ENCODE measurements at places on chromosomes 3 and 15.
A peak's percentile ranks its signal among the peaks of the same experiment; 100 is the strongest.

DNA sequence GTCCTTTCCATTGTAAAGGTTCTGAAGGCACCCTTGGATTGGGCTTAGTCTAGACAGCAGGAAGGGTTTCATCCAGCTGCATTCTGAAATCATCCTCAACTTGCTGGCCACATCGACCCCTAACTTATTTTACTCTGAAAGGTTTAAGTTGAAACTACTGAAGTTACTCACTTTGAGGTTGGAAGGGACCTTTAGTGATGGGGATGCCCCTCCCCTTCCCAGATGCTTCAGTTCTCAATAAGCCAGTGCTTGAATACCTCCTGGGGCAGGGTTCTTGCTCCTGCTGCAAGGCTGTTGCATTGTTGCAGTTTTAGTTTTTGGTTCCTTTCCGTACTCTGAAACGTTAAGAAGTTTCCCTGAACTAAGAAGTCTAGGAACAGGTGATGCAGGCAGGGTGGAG lies 26.4 kb downstream of the FGD5 start:
- no peak for DNase-seq

DNA sequence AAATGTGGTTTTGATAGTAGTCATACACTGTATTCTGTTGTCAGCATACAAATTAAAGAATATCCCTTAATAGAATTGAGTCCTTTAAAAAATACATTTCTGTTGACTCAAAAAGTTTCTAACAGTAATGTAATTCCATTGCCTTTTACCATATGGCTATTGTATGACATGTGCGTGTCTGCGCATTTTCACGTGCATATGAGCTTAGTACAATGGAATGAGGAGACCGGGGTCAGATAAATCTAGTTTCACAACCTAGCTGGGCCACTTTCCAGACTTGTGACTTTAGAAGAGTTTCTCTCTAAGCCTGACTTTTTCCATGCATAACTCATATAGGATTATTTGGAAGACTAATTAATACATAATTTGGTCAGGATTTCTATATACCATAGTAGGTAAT lies 38.7 kb downstream of the ZBTB38 start:
- no peak for DNase-seq

DNA sequence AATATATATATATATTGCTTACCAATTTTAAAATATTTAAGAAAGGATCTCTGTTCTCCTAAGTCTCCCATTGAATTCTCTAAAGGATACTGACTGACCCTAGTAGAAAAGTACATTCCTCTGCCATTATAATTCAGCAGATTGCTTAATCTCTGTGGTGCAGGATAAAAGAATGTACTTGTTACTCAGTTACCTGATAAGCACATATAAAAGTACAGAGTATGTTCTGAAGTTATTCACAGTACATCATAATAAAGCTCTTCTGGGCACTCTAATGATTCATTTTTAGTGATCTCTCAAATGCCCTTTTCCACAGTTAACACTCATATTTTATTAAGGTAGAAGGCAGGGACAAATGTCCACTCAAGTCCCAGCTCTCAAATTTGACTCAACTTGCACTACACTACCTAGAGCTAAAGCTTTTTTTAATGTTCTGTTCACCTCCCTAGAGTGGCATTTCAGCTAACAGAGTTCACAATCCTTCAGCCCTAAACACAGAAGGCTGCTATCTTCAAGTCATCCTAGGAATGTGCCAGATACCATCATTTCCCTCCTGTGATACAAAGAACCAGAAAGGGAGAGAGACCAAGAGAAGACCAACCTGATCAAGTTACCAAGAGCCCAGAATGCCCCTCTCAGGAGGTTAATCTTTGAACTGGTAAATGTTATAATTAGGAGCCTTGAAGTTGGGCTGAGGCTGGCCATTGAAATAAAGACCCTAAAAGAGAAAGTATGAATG lies 53.3 kb downstream of the MEIS2 start:
- DNase-seq, result no peak

- DNase-seq, result no peak
Observed at GRCh38 chr3:125375950-125376679, 990 bp upstream of the ZNF148 start.

- DNase-seq, result no peak
Observed at GRCh38 chr3:37993067-37993455, 2.5 kb downstream of the VILL start.

- DNase-seq, result no peak
Observed at GRCh38 chr15:82750831-82751180, 41.1 kb upstream of the AP3B2 start.

GRCh38 chr3:174332391-174332790 lies 526.7 kb upstream of the NAALADL2 start:
- no peak for DNase-seq

GRCh38 chr3:194102436-194102835 lies 33.5 kb upstream of the HES1 start:
- DNase-seq, result no peak

DNA sequence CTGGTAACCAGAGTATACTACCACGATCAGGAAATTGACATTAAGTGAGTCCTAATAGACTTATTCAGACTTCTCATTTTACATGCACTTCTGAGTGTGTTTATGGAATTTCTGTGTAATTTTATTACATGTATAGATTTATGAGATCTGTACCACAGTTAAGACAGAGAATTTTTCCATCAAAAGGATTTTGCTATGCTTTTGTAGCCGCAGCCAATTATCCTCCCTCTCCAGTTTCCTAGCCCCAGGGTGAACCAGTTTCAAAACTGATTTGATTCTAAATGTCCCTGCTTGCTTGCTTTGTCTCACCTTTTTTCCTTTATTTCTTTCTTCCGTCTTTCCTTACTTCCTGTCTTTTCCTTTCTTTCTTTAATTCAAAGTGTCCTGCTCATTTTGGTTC lies 661.2 kb upstream of the BCHE start:
- DNase-seq, result no peak

DNA sequence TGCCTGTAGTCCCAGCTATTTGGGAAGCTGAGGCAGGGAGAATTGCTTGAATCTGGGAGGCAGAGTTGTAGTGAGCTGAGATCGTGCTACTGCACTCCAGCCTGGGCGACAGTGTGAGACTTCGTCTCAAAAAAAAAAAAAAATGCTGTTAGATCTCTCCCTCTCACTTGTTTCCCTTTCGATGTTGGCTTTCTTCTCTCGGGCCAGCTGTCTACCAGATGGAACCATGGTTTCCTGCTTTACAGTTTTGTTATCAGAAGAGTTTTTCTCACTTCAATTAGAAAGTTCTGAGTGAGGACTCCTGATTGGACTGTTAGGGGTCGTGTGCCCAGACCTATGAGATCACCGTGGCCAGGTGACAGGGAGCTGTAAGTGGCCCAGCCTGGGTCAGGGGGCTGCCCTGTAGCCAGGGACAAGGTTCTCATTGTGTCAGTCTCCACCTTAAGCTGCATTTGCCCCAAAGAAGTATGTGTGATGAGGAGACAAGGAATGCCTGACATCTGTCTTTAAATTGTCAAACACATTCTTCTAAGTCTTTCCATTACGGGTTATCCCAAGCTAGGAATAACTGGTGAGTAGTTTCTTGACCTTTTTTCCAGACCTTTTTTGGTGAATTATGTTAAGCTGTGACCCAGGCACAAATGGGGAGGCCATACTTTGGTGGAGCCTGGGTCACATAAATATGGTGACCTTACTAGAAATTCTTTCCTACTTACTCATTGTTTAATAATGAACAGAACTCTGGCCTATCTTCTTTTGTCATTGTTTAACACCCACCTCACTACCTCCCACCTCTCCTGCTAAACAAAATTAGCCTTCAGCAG lies 25.2 kb downstream of the SNAPC5 start:
- no peak for DNase-seq

- DNase-seq, result no peak
Observed at GRCh38 chr3:179000144-179000543, 71.5 kb downstream of the ZMAT3 start.

- DNase-seq, result no peak
Observed at GRCh38 chr3:137071104-137071503, 113.3 kb downstream of the IL20RB start.

- DNase-seq, result peak; percentile 72
Observed at GRCh38 chr3:161560008-161560637, 63.5 kb downstream of the OTOL1 start.

- DNase-seq, result no peak
Observed at GRCh38 chr3:184636741-184637316, 75.0 kb downstream of the MAGEF1 start.

DNA sequence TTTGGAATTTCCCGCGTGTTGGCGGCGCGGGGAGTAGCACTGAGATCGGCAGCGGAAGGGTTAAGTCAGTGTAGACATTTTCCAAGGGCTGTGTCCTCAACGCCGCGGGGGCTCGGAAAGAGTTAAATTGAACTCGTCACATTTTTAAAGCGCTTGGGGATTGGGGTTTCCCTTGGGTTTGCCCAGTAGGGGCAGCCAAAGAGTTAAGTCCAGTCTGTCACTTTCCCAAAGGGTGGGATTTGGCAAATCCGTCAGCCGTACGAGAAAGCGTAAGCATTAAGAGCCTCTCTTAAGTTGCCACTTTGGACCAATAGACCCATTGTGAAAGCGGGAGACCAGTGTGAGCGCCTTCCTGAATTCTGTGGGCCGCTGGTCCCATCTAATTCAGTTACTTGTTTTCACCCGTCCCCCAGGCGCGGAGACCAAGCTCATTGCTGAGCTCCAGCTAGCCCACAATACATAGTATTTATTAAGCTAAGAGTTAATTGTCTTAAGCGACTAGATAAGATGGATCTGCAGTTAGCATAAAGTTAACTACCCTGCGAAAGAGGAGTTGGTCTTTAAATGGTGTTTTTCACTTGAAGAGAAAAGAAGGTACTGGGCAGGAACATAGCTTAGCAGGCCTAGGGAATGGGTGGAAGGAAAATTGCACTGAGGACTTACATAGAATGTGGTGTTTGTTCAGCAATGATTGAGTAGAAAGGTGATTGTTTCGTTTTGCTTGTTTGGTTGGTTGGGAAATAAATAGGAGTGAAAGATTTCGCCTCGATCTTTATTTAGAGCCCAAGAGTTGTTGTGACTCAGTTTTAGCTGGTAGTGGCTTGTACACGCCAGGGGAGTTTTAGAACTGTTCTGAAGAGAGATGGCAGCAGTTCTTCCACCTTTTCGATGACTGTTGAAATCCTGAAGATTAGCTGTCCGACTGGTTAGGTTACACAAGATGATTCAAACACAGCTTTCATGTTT lies 932 bp downstream of the ARL8B start:
- no peak for DNase-seq

DNA sequence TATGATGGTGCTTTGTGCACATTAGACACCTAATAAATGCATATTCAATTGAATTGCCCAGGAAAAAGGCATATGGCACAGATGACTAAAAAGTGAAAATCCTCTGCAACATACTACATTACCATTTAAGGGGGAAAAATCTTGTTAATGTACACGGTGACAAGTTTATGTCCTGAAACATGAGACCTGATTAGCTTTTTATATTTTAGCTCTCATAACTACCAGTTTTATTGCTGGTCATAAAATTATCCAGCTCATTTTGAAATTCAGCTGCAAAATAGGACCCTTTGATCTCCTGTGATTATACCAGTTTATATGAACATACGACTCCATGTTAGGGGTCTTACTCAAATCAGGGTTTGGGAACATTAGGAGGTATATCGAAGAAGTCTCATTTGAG lies 684.6 kb upstream of the CCDC54 start:
- DNase-seq, result no peak

- no peak for DNase-seq
Observed at GRCh38 chr3:150790629-150791028, 27.7 kb upstream of the SIAH2 start.

- no peak for DNase-seq
Observed at GRCh38 chr15:74019734-74020133, 25.2 kb downstream of the PML start.

GRCh38 chr15:68353421-68354135 lies 76.0 kb downstream of the FEM1B start:
- DNase-seq, result no peak

GRCh38 chr3:139288266-139288821 lies 55.5 kb upstream of the MRPS22 start:
- DNase-seq, result no peak

GRCh38 chr15:74817370-74817737 lies 4.7 kb downstream of the LMAN1L start:
- no peak for DNase-seq

GRCh38 chr3:42166662-42167300 lies 75.6 kb downstream of the TRAK1 start:
- no peak for DNase-seq

DNA sequence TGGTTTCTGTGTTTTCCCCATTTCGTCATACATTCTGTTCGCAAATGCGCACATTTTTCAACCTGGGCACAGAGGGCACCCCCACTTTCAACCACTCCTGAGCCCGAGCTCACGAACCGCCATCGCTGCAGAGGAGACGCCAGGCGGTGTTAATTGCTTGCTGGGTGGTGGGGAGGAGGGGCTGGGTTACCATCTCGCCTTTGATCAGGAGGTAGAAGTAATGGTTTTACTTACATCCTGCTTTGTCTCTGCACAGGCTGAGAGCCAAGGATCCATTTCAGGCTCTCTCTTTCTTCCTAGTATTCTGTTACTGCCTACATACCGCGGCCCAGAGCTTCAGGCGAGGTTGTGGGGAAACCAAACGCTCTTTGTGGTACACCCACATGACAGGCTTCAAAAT lies 177.3 kb upstream of the WNT5A start:
- no peak for DNase-seq

GRCh38 chr15:46117071-46117470 lies 482.2 kb downstream of the SQOR start:
- DNase-seq, result no peak

All from left forelimb (tissue), 1 donor.